ENCODE measurements at places on chromosomes 5 and 9.

DNA sequence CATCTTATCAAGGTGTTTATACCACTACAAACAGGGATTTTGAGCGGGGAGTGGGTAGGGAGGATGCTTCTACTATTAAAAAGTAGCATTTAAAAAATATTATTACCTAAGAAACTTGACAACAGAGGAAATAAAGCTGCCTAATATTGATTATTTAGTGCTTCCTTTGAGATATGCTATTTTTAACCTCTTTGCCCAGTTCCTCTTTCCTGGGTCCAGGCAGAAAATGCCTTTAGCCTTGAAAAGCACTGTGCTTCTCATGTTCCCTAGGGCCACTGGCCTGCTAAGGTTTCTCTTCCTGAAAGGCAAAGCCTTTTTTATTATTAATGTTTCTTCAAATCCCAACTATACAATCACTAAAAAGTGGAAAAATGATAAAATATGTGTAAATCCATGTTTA lies 217.2 kb upstream of the HAPLN1 start:
- DNase-seq: no peak

GRCh38 chr5:135203593-135204036 lies 169.6 kb upstream of the PITX1 start:
- DNase-seq: peak; percentile 73

DNA sequence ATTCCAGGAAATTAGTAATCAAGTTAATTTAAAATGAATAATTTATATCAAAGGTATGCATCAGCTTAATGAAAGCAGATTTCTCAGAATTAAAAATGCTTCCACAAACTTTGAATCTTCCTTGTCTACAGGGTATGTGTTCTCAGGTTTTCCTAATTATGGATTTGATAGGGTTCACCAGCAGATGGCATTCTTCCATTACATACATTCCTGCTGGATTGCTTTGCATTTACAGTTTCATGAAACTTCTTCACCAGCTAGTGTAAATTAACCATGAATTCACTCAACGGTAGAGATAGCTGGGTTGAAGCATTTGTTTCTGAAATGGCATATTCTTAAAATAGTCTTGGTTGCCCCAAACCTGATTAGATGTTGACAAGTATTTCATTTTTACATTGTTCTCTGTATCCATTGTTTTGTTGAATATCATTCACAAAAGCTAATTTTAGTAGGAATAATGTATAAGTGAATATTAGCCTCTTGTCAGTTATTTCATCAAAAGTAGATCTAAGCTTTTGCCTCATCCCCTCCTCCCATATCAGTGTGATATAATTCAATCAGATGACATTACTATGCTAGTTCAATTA lies 68.7 kb upstream of the WDR41 start:
- peak; percentile 80 for DNase-seq

DNA sequence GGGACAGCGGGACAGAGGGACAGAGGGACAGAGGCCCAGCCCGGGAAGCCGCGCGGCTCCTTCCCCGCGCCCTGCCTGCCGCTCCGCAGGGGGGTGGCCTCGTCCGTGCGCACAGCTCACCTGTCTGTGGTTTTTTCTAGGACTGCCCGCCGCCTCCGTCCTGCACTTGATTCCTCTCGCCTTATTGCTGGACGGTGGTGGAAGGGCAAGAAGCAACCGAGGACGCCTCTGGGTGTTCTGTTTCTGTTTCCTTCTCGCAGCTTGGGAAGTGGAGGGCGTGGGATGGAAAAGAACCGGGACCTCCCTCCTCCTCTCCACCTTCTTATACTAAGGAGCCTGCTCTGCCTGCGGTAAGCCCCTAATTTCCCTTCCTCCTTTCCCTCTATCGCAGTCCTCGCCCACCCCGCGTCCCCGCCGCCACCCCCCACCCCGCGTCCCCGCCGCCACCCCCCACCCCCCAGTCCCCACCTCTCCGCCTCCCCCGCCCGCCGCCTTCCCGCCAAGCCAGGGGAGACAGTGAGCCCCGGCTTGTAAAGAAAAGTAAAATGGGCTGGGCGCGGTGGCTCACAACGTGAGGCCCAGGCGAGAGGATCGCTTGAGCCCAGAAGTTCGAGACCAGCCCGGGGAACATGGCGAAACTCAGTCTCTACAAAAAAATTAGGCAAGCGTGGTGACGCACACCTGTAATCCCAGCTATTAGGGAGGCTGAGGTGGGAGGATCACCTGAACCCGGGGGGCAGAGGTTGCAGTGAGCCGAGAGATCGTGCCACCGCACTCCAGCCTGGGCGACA lies 9.6 kb upstream of the FLT4 start:
- DNase-seq: no peak

GRCh38 chr5:180103487-180104167 lies 32.1 kb upstream of the RNF130 start:
- DNase-seq: no peak

DNA sequence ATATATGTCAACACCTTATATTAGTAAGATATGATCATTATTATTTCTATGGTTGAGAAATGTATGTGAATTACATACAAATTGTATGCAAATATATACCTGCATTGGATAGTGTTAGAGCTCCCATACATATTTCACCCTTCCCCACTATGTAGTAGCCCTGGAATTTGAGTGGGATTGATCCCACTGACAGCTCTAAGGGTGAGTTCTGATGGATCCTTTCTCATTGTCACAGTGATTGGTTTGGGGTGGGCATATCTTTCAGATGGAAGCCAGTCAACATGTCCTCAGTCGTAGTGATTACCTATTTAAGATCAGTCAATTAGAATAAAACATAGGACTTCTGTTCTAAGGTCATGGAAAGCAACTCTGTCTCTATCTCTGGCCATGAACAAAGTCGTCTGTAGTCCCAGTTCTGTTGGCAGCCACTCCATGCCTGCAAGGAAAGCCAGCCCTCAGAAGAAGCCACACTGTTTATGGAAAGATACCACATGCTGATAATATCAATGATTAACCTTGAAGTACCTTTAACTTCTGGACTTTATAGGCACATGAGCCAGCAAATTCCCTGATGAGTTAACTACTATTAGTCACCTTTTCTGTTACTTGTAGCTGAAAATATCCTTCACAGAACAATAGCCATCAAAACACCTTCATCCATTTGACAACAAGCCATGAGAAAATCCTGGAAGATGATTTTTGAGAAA lies 5.1 kb upstream of the CCDC192 start:
- DNase-seq: peak; percentile 91

- DNase-seq: no peak
These were observed 244.4 kb downstream of the CWC27 start for GRCh38 chr5:65013166-65013565.

DNA sequence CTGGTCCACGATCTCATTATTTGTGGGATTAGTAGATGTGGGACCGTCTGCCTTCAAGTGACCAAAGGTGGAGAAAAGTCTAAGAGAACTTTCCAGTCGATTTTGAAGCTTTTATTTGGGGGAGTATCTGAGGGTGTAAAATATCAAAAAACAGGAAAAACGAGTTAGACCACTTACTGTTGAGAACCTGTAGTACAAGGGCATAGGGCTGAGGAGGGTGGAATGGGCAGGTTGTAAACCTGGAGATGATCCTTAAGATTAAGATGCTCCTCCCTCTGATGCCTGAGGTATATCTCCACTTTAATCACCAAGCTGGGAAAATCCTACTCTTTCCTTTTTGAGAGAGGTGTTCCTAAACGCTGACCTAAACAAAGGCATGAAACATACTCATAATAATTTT lies 32.0 kb upstream of the GTF2H2C start:
- DNase-seq: peak; percentile 87

- no peak for DNase-seq
These were observed 254.7 kb upstream of the TRPC7 start for GRCh38 chr5:136620016-136620419.

DNA sequence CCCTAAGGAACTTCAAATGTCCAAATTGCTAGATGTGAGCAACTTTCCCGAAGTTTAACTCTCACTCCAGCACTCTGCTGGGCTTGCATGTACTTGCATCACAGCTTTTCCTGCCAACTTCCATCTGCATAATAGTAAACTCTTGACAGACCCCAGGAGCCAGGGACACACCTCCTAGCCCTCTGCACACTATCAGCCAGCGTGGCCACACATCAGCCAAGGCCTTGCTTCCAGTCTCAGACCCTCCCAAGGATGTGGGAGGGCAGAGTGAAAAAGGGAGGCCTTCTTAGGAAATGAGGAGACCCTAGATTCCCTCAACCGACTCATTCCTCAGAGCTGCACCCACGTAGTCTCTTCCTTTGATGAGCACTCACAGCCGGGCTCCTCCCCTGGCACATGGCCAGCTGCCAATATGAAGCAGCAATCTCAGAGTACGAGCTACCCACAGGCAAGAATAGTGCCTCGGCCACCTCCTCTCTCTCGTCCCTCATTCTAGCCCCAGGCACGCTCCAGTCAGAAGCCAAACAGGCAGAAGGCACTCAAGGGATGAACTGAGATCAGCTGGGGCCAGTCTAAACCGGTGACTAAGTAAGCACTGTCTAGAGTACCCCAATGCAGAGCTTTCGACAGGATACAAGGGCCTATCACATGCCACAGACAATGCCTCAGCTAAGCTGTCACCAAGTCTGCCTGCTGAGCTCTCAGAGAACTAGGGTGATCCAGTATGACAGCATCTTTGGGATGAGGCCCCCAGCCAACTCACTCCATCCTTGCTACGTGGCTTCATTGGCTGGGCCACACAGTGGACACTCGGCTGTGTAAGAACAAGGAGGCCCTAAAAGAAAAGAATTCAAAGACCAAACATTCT lies 2.3 kb downstream of the P4HA2 start:
- peak; percentile 74 for DNase-seq

DNA sequence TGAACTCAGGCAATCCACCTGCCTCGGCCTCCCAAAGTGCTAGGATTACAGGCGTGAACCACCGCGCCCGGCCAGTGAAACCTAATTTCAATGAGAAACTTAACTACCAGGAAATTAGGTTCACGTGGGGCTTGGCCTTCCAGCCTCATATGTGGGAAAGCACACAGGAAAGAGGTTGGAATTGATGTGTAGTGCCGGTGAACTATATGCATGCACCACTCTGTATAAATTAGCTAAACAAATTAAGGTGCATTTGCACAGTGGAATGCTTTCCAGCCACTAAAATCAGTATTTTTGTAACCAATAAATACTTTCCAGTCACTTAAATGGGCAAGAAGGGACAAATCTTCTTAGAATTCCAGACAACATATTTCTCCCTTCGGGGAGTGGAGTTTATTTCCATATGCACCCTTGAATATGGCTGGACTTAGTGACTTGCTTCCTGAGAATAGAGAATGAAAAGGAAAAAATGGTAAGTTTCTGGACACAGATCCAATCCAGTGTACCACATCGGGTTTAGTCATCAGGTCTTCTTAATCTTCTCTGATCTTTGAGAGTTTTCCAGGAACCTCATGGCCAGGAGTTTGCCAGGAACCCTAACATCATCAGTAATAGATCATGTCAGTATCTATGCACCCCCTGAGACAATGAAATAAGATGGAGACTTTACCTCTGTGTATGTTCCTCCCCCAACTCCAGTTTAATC lies 24.9 kb downstream of the ATOX1 start:
- DNase-seq: no peak

All from DMS53 (cell line).